ENCODE measurements at places on chromosomes 13 and 19. TPM values are rescaled to one million over a fixed set of nuclear protein-coding genes. Genes with fewer than 3 reads are reported as not detected.
A peak's percentile ranks its signal among the peaks of the same experiment; 100 is the strongest.

DNA sequence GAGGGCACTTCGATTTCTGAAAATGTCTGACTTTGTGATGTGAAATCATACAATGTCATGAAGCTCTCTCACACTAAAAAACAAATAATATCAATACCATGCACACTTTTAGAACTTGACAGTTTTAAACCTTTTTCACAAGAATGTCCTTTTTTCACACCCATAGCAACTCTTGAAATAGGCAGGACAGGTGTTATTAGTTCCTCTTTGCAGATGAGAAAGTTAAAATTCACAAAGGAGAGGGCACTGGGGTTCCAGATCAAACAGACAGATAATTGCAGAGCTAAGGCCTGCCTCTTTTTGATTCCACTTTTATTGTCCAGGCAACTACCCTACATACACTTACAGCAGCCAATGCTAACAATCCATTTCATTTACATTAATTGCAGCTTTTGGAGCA is 142.8 kb downstream of the KLF12 start:
- no peak for DNase-seq

DNA sequence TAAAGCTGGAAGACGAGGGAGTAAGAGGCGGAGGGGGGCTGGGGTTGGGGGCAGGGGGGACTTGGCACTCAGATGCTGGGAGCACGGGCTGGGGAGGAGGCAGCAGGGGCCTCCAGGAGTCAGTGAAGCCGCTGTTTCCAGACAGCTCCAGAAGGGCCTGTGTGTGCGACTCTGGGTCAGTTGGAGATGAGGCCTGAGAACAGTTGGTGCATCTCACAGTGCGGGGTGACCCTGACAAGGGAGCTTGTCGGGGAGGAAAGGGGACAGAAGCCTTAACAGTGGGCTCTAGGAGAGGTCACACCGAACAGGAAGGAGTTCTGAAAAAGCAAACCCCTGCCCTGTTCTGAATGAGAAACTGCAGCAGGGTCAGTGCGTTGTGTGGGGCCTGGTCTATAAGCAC is 11.2 kb downstream of the NAXD start:
- no peak for DNase-seq

DNA sequence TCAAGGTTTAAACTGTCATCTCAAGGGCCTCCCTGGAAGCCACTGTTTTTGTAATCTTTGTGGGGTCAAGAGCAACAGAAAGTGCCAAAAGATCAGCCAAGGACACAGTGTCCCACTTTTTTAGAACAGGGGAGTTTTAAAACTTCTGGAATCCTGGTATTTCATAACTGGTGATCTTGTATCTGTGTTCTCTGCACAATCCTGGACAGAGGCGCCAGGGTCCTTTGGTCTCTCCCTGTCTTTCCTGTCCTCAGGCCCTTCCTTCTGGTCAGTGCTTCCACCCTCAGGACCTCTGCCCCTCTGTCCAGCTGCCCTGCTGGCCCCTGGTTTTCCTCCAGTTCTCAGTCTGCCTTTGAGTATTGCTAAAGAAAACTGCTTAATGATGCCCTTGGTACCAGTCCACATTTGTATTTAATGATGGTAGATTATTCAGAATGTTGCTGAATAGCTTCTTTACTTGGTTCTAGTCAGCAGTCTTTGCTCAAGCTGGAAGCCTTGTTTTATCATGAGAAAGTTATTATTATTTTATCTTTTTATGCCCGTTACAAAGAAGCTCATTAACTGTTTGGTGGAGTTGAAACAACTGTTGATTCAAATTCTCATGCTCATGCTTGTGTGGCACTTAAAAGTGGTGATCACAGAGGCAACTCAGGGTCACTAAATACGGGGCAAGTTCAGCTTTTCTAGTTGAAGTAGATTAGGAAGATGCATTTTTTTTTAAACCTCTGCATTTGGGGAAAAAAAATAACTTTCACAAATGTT is 47.5 kb downstream of the WASF3 start:
- no peak for DNase-seq

DNA sequence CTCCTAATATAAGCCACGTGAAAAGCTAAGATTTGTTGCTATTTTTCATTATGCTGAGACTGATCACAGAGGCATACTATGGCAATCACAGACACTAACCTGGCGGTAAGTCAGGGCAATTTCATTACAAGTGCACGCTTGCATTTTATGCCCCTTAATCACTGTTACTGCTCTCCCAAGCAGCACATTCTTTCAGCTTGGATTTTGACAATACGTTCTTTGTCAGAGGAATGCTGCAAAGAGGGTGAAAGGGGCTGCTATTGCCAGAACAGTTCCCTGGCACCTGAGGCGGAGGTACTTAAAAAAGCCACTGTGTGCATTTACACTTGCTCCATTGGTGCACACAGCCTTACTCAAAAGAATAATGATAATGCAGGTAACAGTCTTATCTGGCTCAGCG is 346.6 kb downstream of the RFC3 start:
- DNase-seq = no peak

GRCh38 chr13:112741835-112742570 is 52.2 kb downstream of the ATP11A start:
- no peak for DNase-seq

GRCh38 chr13:40911341-40911740 is 107.8 kb downstream of the ELF1 start:
- DNase-seq = no peak

DNA sequence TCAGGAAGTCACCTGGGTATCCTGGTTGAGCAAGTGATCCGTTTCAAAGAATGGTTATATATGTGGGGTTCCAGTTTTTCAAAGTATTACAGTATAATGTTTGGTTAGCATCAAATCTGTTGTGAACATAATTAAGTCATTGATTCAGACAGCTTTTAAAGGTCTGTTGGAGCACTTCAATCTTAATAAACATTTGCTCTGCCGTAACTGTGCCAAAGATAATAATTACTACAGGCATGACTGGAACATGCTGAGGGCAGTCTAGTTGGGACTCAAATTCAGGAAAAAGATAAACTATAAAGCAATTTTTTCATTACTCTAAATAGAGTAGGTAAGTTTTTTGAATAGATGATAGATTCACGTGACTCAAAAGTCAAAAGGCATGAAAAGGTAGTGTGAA is 23.3 kb downstream of the HNRNPM start:
- DNase-seq = no peak

- DNase-seq = no peak
These were observed 49.4 kb upstream of the DOCK9 start for GRCh38 chr13:99027260-99027659.

GRCh38 chr19:18558202-18558555 is 509 bp downstream of the KXD1 start:
- no peak for DNase-seq

DNA sequence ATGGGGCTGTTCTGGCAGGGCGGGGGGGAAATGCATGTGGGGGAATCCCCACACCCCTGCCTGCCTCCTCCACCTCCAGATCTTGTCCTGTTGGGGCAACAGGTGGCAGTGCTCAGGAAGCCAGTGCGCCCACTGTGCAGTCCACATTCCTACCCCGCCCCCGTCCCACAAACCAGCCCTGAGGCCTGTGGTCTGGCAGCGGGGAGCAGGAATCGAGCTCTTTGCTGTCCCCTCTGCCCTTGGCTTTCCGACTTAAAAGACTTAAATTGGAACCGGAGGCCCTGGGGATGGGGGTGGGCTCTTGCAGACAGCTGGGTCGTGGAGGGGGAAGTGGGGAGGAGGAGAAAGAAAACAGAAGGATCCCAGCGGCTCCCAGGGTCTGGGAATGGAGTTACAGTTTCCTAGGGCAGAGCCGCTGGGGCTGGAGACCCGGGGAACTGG is 4.3 kb downstream of the NANOS3 start:
- no peak for DNase-seq

DNA sequence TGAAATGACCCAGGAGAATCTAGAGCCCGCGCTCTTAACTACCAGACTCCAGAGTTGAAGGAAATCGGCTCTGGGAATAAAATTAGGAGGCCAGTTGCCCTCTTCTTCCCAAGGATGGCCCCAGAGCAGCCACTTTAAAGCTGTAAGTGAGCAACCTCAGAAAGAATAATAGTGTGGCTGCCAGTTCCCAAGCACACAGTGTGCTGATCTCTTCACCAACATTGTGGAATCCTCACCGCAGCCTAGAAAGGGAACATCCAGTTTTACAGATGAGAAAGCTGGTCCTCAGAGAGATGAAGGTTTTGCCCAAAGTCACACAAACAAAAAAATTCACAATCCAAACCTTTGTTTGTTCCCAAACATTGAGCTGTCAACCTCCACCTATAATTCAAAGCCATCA is 39.6 kb downstream of the HSPH1 start:
- DNase-seq = no peak

- DNase-seq = no peak
These were observed 491 bp downstream of the ZNF525 start for GRCh38 chr19:53365899-53366493.

GRCh38 chr13:103537616-103538015 is 471.4 kb upstream of the SLC10A2 start:
- no peak for DNase-seq

DNA sequence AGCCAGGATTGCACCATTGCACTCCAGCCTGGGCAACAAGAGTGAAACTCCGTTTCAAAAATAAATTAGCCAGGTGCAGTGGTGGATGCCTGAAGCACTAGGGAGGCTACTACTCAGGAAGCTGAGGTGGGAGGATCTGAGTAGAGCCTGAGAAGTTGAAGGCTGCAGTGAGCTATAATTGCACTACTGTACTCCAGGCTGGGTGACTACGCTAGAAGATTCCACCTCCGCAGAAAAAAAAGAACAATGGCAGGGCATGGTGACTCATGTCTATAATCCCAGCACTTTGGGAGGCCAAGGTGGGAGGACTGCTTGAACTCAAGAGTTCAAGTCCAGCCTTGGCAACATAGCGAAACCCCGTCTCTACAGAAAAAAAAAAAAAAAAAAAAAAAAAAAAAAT is 20.5 kb downstream of the HAUS8 start:
- no peak for DNase-seq

DNA sequence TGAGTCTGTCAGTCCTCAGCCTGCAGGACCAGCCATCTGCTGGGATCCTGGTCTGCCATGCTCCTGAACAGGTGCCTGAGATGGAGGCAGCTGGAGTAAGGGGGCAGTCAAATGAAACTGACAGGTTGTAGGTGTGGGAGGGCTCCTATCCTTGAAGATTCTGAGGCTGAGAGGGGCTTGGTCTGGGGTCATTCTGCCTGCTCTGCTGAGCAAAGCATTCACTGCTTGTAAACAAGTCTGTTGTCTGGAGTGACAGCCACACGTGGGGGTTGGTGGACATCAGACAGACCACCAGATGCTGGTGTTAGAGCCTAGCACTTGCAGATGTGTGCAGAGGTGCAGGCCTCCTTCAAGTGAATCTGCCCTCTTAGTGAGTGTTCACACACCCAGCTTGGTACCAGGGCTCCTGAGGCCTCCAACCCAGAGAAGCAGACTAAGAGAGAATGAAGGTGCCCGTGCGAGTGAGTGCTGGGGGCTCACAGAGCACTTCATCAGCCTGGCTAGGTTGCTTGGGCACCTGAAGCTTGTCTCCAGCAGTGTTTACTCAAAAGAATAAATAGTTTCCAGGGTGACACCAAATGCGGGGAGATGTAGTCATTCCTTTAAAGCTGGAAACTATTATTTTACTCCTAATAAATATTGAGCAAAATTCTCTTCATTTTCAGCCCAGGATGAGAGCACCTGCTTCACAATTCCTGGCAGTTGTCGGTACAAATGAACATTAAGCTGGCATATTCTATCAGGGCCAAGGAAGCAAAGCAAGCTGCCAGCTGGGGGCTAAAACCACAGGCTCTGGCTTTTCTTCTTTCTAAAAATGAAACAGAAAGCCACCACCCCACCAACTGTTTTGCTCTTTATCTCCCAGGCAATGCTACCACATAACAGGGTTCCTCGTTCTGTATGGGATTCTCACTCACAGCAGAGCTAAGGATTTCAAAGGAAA is 82.3 kb downstream of the RNASEH2B start:
- no peak for DNase-seq

DNA sequence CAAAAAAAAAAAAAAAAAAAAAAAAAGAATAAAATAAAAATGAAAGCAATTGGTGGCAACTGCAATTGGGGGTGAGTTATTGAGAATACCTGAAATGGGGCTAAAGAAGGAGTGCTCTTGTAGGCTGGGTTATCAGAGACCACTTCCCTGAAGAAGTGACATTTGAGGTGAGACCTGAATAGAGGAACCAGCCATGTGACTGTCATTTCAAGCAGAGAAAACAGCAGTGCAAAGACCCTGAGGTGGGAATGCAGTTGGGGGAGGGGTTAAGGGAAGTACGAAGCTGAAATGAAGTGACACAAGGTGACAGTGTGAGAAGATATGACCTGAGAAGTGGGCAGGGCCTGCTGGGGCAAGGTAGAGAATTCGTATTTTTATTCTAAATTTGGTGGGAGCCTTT is 4.3 kb upstream of the PALM3 start:
- no peak for DNase-seq

- peak; percentile 89 for DNase-seq
These were observed 2.8 kb upstream of the LENG1 start for GRCh38 chr19:54162241-54162805.

DNA sequence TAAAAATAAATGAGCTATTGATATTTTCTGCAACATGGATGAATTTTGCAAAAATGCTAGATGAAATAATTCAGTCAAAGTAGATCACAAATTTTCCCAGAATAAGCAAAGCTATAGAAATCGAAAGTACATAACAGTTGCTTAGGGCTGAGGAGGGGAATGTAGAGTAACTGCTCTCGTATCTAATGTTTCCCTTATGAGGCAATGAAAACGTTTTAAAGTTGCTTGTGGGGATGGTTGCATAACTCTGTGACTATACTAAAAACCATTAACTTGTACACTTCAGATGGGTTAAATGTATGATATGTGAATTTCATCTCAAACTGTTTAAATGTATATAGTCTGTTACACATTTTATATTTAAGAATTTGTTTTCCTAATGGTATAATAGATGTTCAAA is 231.7 kb downstream of the GGACT start:
- DNase-seq = no peak

- DNase-seq = no peak
These were observed 10.5 kb upstream of the CEACAM6 start for GRCh38 chr19:41744850-41745249.

DNA sequence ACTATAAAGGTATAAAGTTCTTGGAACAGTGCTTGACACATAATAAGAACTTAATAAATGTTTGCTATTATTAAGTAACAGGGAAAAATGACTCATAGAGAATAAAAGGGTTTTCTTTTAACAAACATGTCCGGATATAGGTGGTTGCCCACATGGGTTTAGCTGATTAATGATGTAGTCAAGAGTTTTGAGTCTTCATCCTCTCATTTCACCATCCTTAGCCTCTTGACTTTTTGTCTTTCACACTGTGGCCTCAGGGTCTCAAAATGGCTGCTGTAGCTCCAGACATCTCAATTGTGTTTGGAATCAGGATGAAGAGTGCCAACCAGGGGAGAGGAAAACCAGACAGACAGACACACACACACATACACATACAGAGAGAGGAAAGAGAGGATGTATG is 97.9 kb downstream of the HSPH1 start:
- DNase-seq = no peak

The DCUN1D2 gene
- 0.78 TPM for total RNA-seq

The RFX1 gene
- total RNA-seq = 7.5 TPM

The ZNF738 gene
- total RNA-seq = 10.4 TPM

The OR7D2 gene
- total RNA-seq = not detected

The ZNF578 gene
- total RNA-seq = not detected

The SOX21 gene
- not detected for total RNA-seq

The TTC9B gene
- not detected for total RNA-seq

The PRDX2 gene
- not detected for total RNA-seq

The CHST8 gene
- total RNA-seq = not detected

The LHB gene
- total RNA-seq = not detected

The CKAP2 gene
- total RNA-seq = 26.5 TPM
